ENCODE measurements at places on chromosomes 1 and 21.

GRCh38 chr1:213003256-213003655, 12.4 kb downstream of the ANGEL2 start:
- no peak for DNase-seq

- DNase-seq, result no peak
These were observed 114.5 kb upstream of the PLPPR5 start for GRCh38 chr1:99119188-99119587.

- no peak for DNase-seq
These were observed 57.4 kb downstream of the UBIAD1 start for GRCh38 chr1:11330411-11330810.

DNA sequence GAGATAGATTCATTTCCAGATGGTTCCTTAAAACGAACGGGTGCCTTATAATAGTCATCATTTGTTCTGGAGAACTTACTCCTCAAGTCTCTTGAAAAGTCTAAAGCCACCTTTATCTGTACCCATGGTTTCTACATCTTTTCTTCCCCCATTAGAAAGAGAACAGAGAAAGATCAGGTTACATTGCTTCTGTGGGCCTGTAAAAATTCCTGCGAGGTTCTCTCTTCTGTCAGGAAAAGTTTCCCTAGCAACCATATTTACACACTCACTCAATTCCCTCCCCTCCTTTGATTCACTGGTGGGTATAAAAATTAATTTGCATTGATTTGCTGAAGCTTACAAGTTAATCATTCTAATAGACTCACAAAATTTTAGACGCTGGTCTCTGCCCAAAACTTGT, 6.7 kb downstream of the PHC2 start:
- no peak for DNase-seq

GRCh38 chr1:41222496-41222895, 19.6 kb downstream of the SCMH1 start:
- DNase-seq, result no peak

DNA sequence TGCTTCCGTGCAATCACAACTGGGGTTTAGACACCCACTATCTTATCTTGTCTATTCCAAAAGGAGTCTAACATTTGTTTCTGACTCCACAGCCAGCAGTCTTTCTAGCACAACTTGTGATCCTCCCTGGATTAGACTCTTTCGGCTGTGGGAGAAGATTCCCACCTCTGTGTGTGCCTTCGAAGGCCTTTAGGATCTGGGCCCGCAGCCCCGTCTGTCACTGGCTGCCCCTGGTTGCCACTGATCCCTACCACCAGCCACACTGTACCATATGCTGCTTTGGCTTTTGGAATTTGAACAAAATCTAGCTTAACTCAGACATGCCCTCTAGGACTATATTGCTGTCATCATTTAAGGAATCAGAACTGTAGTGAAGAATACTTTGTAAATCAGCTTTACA, 18.0 kb downstream of the NTPCR start:
- DNase-seq, result no peak
